ENCODE measurements at places on chromosomes 6 and 20.
A peak's percentile ranks its signal among the peaks of the same experiment; 100 is the strongest.

- no peak for DNase-seq
These were observed 766.0 kb upstream of the MAP3K7 start for GRCh38 chr6:91352878-91353277.

DNA sequence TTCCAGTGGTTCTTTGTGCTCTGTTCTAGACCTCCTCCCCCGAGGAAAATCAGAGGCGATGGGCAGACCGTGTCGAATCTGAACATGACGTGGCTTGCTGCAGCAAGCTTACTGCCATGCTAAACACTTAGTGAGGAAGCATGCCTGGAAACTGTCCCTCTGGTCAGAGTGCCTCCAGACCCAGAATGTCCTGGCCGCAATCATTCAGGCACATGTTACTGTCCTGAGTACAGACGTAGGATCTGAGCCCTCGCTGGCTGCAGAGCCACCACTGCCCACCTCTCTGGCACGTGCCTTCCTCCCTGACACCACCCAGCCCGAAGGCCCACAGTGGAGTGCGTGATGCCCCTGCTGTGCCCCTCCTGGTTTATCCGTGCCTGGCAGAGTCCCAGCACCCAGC lies 163.6 kb downstream of the SYNDIG1 start:
- peak; percentile 77 for DNase-seq

- no peak for DNase-seq
These were observed 185.0 kb upstream of the BMP2 start for GRCh38 chr20:6582449-6582848.

DNA sequence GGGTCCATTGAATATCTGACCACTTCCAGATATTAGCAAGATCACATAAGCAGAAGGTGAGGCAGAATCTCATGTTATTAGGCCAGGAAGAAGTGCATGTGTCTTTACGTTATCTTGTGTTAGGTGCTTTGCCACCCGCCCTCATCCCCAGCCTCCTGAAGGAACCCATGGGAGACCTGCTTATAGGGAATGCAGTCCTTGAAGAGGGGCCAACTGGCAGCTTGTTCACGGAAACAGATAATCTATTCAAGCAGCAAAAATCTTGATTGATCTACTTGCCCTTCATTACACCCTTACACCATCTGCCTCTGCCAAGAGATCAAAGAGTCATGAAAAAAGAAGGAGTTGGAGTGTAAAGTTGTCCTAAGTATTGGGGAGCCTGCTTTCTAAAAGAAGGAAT lies 576.4 kb downstream of the HTR1B start:
- no peak for DNase-seq

- DNase-seq: peak; percentile 44
These were observed 8.9 kb downstream of the RWDD1 start for GRCh38 chr6:116580198-116580597.

DNA sequence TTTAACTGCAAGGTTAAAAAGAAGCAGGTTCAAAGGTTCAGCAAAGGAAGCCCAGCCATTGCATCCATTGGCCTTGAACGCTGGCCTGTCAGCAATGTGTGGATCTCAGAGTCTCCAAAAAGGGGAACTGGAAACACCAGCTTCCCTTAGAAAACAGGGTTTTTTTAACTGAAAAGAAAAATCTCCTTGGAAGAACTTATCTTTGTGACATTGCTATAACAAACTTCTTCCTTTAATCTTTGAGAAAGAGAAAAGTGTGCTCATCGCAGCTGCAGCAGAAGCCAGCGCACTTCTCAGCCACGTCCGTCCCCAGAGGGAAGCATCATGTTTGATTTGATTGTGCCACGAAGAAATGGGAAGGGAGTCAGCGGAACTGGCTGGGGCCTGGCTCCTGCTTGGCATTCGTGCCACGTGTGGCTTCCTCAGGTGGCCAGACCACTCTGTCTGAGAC lies 215.0 kb downstream of the SYNDIG1 start:
- no peak for DNase-seq

DNA sequence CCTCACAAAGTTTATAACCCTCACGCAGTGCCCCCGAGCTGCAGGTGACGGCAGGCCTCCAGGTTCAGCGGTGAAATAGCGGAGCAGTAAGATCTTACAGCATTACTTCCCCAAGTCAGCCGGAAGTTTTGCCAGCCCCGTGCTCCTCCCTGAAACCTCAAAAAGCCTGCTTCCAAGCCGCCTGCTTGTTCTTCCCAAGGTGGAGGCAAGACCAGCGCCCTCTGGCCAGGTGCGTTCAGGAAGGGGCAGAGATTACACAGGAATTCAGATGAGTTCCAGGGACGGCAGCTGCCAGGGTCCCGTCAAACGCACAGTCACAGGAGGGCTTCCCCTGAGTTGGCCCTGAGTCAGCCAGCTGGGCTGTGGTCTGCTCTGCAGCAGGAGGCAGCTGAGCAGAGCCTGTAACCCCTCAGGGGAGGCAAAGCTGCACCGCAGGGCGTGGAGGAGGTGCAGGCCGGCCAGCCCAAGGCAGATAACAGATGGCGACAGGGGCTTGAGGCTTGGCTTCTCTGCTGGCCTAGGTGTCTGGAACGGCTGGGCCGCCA lies 124.1 kb upstream of the RPS6KA2 start:
- peak; percentile 25 for DNase-seq

DNA sequence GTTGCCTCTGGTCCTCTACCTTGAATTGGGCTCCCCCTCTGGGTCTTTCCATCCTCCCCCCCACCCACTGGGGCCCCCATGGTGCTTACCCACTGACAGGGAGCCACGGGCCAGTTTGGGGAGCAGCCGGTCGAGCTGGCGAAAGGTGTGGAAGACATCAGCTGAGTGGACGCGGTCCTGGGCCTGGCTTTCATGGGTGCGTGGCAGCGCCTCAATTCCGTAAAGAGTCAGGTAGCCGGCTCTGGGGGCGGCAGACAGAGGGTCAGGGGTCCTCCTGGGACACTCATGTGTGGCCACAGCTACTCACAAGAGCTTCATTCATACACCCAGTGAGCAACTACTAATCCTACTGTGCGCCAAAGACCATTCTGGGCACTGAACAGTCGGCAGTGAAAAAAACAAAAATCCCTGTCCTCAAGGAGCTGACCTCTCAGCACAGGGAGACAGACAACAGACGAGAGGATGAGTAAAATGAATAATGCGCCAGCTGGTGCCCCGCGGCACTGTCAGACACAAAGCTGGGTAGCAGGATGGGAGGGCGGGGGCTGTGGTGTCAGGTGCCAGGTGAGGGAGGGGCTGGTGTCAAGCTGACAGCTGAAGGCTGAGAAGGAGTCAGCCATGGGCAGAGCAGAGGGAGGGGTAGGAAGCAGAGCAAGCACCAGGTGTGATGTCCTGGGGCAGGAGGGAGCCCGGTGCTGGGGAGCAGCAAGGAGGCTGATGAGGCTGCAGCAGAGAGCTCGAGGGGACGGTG lies 28.3 kb downstream of the PTGIS start:
- no peak for DNase-seq

DNA sequence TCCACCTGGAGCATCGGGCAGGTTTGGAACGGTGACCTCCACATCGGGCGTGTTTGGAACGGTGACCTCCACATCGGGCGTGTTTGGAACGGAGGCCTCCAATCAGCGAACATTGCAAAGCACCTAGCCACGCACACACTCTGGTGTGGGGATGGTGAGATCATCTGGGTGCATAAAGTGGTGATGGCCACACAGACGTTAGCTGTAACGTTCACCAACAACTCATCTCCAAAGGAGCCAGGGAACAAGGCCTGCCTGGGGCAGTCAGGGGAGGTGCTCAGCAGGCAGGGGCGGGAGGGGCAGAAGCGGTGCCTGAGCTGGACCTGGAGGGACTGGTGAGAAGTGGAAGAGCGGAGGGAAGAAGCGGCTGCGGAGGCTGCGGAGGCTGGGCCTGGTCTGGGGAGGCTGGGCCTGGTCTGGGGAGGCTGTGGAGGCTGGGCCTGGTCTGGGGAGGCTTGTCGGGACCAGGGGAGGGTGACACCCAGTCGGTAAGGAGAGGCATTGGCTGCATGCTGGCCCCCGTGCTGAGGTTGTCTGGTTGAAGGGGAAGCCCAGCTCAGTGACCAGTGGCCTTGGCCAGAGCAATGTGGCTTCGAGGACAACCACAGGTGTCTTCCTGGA lies 89.9 kb downstream of the PSMB1 start:
- no peak for DNase-seq
